Ammon's horn (tissue), 1 donor: ENCODE measurements at places on chromosomes 3 and 15.

GRCh38 chr3:71356265-71356664 lies 227.3 kb downstream of the FOXP1 start:
- DNase-seq = no peak

GRCh38 chr15:52464478-52464877 lies 64.2 kb downstream of the MYO5A start:
- no peak for DNase-seq

- no peak for DNase-seq
Measured at GRCh38 chr3:167102071-167102470, 278.0 kb downstream of the ZBBX start.

GRCh38 chr3:16884748-16885592 lies at the start of gene PLCL2:
PLCL2 (plus strand) TSS chr3:16884955; CDS start chr3:16885040, 85 bp downstream.
- peak; percentile 57 for DNase-seq

- no peak for DNase-seq
Measured at GRCh38 chr3:46642971-46643370, 30.6 kb downstream of the FAM240A start.

DNA sequence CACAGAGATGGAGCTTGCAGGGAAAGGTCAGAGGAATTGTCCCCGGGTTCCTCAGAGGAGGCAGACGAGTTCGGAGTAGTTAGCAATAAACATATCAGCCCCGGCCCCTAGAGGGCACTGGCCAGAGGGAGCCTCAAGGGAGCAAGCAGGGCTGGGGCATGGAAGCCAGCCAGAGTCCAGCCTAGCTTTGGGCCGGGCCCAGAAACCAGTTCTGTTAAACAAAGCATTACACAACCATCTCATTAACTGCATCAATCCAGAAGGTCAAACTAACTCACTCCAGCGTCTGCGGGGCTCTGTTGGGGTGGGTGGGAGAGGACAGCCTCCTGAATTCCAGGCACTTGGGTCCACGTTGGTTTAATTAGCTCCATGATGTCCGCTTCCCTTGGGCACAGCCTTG lies 41.0 kb upstream of the IREB2 start:
- peak; percentile 31 for DNase-seq

DNA sequence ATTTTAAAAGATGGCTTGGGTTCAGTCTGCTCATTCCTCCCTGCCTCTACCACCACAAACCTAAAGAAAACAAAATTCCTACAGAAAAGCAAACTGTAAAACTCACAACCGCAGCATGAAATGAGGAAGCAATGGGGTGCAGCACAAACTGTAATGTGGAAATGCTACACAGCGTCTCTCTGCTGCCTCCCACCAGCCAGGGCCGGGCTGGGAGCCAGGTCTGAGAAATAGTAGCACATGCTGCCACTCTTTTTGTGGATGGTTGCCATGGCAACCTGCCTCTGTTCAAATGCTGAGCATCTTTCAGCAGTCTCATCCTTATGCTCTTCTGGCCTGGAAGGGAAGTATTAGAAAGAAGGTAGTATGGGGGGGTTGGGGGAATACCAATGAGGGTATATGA lies 55.4 kb downstream of the EOMES start:
- DNase-seq = peak; percentile 92

DNA sequence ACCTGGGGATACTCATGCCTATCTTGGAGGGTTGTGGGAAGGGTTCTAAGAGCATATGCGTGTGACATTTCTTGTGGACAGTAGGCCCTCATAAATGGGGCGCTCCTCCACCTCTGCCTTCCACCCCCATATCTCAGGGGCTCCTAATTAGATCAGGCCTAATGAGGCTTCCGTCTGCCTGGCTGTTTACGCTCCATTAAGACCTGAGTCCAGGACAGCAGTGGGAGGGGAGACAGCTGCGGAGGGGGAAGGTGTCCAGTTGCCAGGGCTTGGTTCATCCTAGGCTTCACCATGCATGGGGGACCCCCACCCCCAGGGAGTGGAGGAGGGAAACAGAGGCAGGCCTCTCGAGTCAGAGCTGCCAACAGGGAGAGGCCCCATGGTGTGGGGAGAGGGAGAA lies 9.3 kb upstream of the LINGO1 start:
- no peak for DNase-seq

DNA sequence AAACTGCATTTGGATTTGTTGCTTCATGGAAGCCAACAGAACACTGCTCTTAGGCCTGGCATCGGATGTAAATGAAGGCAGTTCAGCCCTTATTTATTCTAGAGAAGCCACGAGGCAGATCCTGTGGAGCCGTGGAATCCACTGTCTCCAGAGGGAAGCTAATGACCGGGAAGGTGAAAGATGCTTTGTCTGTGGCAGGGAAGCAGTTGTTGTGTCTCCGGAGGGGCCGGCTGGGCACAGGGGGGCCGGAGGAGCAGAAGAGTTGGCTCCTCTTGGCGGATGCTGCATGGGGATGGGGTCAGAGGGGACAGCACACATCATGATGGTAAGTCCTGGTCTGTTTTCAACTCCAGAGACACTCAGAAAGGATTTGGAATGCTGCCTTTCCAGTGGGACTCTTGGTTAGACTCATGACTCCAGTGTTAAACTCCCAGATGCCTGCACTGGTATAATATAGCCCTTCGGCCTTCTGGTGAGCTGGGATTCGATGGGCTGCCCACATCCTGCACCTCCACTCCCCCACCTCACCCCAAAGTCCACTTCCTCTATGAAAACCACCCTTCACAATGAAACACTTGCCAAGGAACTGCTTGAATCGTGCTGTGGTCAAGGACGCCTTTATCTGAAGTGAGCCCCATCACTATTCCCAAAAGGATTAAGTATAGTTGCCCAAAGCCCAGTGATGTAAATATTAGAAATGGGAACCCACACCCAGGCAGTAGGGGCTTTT lies 33.6 kb downstream of the TPM1 start:
- no peak for DNase-seq
